ENCODE measurements at places on chromosomes 7 and 10.

DNA sequence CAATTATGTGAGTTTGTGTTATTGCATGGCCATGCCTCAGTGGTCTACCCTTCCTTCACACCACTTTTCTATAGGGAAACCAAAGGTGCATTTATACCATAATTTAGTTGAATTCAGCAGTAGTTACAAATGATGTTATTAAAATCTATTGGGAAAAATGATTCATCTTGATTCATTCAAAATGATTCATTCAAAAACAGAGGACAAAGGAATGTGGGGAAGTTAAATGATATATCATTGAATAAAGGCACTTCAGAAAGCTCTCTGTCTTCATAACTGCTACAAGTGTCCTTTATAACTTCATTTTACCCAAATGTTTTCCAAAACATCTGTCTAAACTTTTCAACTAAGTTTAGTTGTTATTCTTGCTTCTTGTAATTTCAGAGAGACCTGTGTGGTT is 722.9 kb downstream of the GRM8 start:
- no peak for DNase-seq

DNA sequence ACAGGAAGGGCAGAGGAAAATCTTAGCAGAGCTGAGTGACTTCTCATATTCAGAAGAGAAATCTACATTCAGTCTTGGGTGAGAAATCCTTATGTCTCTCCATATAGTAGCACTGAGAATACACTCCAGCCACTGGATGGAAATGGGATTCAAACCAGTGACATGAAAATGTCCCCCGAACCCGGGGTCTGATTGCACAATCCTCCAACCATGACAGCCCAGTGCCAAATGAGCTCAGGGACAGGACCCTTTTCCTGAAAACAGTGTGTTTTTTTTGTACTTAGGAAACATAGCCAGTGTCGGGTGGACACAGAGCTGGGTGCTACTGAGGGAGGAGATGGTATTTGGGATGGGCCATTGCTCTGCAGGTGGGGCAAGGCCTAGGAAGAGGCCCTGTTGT is 185.6 kb downstream of the CXCL12 start:
- DNase-seq, result no peak

DNA sequence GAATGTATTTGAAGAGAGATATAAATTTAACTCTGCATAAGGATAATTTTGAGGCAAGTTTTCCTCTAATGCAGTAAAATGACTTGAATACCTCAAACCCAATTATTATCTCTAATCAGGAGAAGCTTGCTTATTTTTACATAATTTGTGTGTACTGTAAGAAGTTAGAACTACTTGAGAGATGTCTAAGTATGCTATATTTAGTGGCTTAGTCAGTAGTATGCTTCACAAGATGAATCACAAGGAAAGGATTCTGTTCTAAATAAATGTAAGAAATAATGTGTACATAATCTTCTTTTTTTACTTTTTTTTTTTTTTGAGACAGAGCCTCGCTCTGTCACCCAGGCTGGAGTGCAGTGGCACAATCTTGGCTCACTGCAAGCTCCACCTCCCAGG is 13.7 kb downstream of the PHTF2 start:
- DNase-seq, result no peak

- DNase-seq, result peak; percentile 20
These were observed 438 bp downstream of the ARID5B start for GRCh38 chr10:61901829-61902444.

DNA sequence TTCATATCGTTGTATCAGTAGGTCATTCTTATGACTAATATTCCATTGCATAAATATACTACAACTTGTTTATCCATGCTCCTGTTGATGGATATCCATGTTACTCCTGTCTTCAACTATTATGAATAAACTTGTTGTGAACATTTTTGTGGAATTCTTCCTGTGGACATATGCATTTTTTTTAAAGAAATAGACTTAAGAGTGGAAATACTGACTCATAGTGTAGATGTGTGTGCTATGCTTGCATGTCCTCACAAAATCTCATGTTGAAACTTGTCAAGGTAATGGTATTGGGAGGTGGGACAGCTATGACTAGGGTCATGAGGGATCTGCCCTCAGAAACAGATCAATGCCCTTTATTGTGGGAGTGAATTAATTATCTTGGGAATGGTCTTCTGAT is 240.5 kb upstream of the PRSS58 start:
- no peak for DNase-seq

DNA sequence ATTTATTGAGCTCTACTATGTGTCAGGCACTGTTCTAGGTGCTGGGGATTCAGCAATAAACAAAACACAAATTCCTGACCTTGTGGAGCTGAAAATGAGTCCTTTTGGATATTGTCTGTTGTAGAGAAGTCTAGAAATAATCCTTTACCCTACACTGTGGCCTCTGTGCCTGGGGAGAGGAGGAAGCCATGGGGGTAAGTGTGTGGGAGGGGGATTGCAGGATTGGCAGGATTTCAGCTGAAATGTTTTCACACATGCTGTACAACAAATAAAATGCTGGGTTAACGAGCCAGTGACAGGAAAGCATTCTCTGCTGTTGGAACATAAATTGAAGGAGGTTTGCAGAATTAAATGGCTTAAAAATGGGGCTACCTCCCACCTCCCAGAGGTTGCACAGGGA is 189.4 kb downstream of the FANK1 start:
- DNase-seq, result no peak

GRCh38 chr10:5252177-5253037 is 55.8 kb downstream of the AKR1C4 start:
- no peak for DNase-seq

GRCh38 chr10:61609701-61610100 is 53.0 kb upstream of the CABCOCO1 start:
- no peak for DNase-seq

DNA sequence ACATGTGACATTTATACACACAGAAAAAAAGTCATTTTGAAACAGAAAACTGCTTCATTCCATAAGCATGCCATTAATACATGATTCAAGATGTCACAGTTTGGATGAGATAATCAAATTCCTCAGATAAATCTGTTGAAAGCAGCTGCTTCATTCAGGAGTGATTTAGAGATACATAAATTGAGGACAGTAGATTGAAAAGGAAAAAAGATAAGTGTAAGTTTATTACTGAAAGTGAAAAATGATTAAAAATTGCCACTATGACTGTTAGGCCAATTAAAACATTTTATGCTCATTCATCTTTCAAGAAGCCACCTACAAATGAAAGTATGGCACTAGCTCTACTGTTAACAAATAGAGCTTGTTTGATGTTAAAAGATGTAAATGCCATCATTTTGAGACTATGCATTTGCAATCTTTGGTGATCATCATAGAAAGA is 136.9 kb upstream of the CDK6 start:
- no peak for DNase-seq

DNA sequence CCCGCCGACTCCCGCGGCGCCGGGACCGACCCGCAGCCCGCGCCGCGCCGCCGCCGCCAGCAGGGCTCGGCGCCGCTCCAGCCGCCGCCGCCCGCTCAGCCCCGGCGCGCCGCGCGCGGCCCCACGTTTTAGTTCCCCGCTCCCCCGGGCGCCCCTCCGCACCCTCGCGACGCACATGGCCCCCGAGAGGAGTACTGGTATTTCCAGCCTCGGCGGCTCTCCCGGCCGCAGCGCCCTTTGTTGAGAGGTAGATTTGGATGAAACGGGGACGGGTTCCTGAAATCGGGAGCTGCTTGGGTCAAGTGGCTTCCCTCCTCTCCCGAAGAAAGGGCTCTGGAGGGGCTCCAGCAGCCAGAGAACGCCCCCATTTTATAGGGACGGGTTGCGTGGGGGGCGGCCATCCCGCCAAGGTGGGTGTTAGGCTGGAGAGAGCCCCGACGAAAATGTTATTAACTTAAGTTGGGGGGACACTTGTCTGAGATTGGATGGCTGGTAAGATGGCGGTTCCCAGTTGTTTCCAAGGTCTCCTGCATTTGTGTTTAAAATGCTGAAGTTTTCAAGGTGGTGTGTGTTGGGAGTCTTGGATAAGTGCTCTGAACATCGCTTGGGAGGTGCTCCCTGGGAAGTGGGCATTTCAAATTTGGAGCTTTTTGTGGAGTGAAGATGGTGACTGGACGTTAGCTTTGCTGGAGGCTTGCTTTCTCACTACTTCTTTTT is 1.2 kb downstream of the BMI1 start:
- DNase-seq, result no peak

DNA sequence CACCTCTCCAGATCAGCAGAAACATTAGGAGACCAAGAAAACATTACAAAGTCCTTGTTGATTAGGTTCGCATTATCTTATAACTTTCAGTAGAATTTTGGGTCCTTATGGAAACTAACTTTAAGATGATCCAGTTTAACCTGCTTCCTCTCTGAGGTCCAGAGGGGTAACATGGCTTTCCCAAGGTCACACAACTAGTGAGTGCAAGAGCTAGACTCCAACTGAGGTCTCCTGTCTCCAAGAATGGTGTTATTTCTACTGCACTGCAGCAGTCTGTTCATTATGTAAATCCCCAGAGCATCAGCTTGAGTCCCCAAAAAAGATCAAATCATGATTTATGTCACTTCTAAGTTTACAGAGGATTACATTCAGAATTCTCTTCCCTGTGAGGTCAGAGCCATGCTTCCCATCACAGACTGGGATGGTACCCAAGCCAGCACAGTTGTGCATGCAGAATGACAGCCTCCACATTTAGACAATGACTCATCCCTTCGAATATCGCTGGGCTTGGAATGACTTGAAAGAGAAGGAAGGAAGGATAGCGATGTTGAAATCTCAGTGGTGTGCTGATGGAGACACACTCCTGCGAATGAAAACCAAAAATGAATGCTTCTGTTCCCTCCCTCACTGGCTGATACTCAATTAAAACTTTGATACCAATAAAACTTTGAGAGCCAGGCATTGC is 163.1 kb upstream of the PLXNA4 start:
- no peak for DNase-seq

- no peak for DNase-seq
These were observed 205.3 kb upstream of the ZNF32 start for GRCh38 chr10:43854007-43854406.

DNA sequence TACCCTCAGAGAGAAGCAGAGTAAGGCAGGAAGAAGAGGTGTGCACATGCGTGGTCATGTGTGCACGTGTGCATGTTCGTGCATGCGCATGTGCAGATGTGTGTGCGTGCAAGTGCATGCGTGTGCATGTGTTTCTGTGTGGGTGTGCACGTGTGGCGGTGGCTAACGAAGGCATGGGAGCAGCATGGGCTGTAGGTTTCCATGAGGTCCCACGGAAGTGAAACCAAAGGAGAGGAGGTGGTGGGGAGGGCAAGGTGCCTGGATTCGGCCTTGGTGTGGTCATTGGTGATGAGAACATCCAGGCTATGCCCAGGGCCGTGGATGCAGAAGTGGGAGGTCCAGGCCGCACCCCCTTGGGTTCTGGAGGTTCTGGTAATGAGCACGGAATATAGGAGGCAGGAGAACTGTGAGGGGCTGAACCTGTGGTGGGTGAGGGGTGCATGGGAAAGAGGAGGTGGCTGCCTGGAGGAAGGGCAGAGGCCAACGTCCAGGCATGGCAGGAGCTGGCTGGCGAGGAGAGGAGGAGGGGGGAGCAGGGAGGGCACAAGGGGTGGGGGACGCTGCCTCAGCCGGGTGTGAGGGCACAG is 2.4 kb upstream of the INPP5A start:
- no peak for DNase-seq

DNA sequence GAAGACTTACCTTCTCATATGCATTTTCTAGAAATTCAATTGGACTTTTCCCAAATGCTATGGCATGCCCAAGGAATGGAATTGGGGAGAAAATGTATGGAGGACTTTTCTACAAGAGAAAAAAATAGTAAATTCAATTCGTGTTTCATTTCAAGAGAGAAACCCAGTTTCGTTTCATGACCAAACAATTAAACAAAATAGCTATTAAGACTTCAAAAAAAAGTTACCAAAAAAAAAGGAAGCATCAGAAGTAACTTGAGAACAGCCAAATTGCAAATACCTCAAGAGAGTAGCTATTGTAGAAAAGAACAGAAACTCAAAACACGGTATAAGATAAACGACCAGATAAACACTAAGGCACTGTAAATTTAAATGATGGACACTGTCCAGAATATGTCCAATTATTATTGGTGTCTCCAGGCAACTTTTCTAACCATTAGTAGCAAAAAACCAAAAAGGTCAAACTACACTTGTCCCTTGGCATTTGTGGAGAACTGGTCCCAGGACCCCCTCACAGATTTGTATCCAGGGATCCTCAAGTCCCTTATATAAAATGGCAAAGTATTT is 2.4 kb downstream of the CYP51A1 start:
- DNase-seq, result no peak

DNA sequence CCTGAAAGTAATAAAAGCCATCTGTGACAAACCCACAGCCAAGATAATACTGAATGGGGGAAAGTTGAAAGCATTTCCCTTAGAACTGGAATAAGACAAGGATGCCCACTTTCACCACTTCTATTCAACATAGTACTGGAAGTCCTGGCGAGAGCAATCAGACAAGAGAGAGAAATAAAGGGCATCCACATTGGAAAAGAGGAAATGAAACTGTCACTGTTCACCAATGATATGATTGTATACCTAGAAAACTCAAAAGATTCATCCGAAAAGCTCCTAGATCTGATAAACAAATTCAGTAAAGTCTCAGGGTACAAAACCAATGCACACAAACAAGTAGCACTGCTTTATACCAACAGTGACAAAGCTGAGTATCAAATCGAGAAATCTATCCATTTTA is 581.7 kb upstream of the TEX47 start:
- no peak for DNase-seq

DNA sequence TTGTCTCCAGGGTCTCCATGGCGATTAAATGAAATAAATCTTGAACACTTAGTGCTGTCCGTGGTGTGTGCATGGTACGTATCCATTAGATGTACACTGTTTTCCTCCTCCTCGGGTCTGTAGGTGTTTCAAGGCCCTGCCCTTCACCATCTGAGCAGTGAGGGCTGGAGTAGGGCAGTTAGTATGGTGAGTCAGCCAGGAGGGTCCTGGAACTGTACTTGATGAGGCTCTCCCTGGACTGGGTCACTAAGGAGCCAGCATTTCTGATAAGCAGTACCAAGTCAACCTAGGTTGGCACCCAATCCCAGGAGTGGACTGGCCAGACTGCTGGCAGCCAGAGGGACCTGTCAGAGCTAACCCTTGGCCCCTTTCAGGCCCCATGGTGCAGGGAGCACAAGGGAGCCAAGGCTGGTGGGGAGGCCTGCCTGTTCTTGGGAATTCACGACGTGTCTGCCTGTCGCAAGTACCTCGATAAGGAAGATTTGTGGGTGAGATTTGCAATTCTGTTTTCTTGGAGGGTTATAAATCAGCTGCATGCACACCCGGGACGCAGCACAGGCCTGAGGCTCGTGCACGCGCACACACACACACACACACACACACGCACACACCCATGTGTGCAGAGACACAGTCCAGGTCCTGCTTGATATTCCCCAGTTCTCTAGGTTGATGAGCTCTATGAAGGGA is 114.2 kb downstream of the ZMIZ1 start:
- DNase-seq, result no peak

DNA sequence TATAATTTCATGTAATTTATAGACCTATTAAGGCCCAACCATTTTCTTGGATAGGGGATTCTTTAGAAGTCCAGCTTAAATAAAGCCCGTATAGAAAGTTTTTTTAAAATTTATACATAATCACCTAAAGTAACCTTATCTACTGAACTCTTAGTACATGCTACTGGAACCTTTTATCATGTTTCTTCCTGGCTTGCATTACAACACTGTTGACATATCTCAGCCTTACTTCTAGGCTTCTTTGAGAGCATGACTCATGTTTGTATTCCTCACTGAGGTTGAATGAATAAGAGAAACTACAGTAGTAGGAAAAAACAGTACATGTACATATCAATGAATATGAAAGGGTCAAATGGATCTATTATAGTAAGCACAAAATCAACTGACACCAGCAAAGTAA is 8.2 kb upstream of the MAGI2 start:
- no peak for DNase-seq

- DNase-seq, result no peak
These were observed 2.5 kb upstream of the KPNA7 start for GRCh38 chr7:99210265-99210970.

Data from endothelial cell (in vitro differentiated cells).